ENCODE measurements at places on chromosomes 4 and X.

DNA sequence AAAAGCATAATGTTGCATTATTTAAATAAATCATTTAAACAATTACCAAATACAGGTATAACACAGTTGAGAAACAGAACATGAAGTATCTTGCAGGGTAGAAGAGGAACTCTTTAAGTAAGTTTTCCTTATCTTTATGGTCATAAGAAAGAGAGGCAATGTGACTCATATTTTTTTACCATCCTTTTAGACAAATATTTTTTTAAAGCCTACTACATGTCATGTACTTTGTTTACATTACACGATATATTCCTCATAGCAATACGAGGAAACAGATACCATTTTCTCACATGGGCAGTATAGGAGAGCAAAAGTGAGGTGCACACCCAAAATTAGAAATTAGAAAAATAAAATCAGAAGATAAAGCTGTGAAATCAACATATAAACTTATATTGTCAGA lies 49.3 kb upstream of the EPHA5 start:
- DNase-seq = no peak

GRCh38 chrX:1425381-1425780 lies 27.3 kb downstream of the ASMTL start:
- DNase-seq = no peak

DNA sequence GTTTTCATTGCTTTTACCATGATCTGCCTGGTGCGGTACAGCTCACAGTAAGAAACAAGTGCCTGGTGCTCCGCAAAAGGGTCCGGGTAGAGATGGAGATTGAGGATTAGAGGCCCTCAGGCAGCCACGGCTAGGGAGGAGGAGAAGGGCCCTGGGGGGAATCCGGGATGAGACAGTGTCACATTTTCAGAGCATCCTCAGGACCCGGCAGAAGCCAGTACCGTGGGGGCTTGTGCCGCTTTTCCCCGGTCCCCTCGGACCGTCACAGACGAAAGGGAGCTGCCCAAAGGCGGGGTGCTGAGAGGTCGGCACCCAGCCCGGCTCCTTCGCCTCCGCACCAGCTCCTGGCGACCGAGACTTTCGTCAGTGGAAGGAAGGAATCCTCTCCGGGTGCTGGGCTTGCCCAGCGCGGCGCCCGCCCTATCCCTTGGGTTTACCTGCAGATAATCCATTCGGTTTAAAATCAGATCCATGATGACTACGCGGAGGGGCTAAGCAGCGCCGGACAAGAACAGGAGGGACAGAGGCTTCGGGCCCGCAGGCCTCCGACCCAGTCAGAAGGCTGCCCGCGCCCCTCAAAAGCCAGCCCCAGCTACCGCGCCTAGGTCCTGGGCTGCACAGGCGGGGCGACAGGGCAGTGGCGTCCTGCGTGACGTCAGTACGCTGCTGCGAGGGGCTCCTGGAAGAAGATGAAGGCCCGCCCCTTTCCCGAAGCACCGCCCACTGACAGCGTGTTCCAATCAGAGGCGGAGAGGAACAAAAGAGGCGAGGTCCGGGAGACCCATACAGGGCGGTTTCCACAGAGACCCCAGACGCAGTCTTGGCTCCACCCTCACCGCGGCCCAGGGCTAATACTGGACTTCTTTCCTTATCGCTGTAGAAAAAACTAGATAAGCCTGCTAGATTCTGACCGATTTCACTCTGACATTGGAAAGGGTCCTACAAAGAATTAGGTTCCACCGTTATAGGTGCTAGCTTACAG lies at the start of gene BBS7:
BBS7 (minus strand) TSS at position 634 of the 982 bp plus-strand sequence; CDS start at position 473, 161 bp downstream.
- DNase-seq = peak; percentile 85

DNA sequence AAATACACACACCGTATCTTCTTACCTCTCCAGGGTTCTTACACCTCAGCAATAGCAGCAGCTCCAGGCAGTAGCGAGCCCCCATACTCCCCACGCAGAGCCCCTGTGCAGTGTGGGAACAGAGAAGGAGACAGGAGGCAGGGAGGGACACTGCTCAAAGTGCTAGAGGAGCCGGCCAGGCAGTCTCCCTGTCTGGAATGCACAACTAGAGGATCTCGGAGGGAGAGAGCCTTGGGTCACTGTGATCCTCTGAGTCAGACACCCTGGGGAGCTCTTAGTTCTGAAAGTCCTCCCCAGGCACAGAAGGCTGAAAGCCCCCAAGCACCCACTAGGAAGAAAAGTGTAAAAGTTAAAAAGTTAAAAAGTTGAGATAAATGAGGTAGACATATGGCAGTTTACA lies 16.0 kb downstream of the AMELX start:
- DNase-seq = no peak

GRCh38 chrX:19659929-19660328 lies 144.6 kb upstream of the MAP3K15 start:
- DNase-seq = no peak

DNA sequence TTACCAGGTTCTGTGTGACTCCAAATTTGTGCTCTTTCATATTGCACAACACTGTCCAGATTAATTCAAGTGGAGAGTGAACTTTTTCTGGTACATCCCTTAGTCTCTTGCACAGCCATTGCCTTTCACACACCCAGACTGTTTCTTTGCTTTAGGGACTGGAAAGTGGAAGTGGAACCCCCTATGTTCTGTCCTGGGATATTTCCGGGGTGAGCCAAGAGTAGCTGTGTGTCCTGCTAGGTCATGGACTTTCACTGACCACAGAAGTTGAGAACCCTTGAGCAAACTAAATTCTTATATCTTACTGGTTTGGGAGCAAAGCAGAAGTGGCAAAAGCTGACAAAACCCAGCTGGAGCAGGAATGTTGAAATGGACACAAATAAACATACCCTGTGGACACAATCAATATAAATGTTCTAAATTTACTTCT lies 10.3 kb upstream of the VSIG4 start:
- no peak for DNase-seq

DNA sequence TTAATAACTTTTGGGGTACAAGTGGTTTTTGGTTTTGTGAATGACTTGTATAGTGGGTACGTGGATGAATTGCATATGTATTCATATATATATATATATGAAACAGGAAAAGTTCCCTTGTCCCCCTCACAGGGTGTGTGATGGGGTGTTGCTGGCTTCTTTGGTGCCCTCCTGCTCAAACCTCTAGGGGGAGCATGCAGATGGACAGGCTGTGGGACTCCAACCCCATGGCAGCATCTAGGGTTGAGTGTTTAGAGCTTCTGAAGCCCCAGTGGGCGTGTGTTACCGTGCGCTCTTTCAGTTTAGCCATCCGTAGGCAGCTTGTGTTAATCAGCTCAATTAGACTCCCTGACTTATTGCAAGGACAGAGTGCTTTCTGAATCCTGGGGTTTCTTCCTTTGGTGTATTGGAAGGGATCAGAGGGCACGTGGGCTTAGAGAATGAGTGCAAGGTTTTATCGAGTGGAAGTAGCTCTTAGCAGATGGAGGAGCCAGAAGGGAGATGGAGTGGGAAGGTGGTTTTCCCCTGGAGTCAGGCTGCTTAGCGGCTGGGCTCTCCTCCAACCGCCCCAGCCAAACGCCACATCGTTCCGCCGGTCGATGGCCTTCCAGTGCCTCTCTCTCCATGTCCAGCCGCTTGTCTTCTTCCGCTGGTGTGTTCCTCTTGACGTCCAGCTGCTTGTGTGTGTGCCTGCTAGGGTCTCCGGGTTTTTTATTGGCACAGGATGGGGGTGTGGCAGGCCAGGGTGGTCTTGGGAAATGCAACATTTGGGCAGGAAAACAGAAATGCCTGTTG lies 674.4 kb upstream of the LCORL start:
- DNase-seq = no peak

DNA sequence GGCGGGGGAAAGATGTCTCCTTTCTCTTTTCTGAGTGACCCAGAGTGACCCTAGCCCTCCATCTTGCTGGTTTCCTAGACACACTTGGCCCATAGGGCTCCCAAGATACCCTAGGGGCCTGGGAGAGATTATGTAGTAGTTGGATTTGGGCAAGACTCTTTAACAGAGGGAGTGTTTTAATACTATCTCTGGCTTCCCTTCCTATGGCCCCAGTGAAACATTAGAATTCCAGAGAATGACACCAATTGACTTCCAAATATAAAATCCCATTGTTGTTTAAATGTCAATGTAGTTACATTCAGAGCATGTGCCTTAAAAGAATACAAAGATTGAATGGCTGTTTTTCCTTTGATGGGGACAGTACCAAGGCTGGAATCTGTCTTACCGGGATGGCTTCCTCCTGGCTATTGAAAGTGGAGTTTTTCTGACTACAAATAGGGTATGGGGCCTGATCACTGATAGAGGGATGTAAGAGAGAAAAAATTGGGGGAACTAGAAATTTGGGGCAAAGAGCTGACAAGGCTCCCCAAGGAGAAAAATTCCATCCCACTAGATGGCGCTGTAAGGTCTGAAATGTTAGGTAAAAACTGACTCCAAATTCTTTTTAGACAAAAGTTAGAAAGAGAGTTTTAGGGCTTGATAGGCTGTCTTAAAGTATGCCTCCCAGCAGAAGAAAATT lies 10.7 kb downstream of the TENT5D start:
- DNase-seq = no peak

DNA sequence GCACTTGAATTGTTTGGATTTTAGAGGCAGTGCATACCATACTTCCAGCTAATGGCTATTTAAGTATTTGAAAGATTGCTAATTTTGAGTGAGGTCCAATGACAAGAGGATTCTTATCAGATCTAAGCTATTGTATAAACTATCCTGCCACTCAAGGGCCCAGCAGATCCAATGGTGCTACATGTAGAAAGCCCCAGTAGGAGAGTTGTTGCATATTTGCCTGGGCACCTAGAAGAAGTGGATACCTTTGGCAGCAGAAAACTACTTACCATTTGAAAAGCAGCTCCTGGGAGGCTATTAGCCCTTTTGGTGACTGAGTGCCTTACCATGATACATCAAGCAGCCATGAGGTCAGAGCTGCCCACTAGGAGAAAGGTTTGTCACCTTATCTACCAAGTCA lies 447.3 kb downstream of the C4orf33 start:
- no peak for DNase-seq

GRCh38 chrX:12953420-12953819 lies 21.5 kb upstream of the TMSB4X start:
- no peak for DNase-seq

- no peak for DNase-seq
Measured at GRCh38 chr4:28675582-28675981, 1814.9 kb downstream of the STIM2 start.

GRCh38 chr4:148926276-148927260 lies 484.4 kb upstream of the NR3C2 start:
- no peak for DNase-seq

DNA sequence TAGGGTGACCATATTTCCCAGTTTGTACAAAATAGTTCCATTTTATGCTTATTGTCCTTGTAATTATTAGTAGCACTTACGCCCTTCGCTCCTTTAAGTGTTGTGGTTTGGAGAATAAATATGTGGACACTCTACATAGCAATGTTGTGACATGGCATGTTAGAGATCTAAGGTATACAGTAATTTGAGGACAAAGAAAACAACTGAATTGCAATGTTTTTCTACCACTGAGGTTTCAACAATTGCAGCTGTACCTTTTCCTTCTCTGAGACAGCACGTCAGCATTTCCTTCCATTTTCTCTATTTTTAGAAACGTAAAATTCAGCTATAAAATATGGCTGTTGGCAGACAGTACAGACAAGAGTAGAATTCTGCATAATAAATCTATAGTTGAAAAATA lies 323.1 kb downstream of the MAPK10 start:
- no peak for DNase-seq

GRCh38 chr4:44553180-44553579 lies 98.2 kb downstream of the YIPF7 start:
- no peak for DNase-seq

- DNase-seq = no peak
Measured at GRCh38 chrX:149129767-149130166, 375.3 kb downstream of the IDS start.

- no peak for DNase-seq
Measured at GRCh38 chr4:24662056-24662455, 77.7 kb upstream of the DHX15 start.

DNA sequence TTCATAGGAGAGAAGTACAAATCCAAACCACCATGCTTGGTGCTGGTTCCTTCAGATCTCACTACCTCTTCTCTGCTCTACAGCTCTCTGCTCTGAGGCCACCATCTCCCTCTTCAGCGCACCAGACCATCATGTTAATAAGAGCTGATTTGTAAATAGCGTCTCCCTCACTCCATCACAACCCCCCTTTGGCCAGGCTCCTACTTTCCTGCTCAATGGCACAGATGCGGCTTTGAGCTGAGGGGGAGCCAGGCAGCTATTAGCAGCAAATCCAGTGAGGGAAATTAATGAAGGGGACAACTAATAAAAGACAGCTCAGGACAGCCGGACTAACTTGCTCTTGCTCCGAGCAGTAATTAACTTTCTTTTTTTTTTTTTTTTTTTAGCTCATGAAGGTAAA lies 13.1 kb downstream of the NEUROG2 start:
- DNase-seq = no peak

- DNase-seq = no peak
Measured at GRCh38 chr4:149166876-149167275, 648.8 kb downstream of the IQCM start.

DNA sequence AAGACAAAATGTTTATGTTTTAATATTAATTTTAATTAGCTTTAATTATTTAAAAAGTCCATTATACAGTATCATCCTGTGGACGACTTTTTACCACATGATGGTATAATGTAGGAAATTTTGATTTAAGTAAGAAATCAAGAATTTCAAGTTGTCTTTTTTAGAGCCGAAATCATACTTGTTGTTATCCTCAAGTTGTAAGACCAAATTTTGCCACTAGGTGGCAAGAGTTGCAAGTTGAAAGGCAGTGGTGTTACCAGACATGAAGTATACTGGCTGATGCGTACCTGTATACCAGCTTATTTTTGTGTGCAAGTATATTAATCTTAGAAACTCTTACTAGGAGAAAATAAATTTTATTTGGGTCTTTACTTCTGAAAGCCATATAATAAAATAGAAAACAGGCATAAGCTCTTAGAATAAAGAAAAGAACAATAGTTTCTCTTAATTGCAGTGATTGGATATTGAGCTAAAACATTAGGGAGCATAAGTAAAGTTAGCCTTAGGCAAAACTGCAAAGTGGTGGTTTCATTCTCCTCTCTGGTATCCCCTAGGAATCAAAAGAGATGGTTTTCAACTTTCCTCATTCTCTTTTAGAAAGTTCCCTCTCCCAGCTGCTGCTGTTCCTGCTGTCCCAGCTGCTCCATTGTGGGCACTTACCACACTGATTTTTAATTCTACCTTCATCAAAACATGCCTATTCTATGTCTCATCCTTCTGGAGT lies 118.0 kb upstream of the WDFY3 start:
- DNase-seq = no peak

DNA sequence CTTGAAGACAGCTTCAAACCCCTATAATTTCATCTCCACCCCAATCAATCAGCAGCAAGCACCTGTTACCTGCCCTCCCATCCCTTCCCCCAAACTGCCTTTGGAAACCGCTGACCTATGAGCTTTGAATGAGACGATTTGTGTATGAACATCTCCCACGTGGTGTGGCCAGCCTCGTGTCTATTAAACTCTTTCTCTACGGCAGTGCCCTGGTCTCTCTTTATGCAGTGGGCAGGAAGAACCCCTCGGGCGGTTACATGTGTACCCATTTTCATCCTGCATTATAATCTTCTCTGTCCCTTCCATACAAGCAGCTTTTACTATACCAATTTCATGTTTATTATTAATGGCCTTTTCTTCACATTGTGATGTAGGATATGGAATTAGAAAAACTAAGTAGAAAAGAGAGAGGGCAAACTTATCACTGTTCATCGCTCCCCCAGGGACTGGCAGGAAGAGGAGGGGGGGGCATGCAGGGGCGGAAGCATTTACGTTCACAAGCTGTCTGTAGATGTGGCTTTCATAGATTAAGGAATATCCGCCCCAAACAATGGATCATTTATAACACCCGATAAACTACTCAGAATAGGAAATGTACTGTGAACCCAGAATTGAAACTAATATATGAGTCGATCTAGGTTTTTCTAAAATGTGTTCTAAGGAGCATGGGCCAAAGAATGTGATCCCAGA lies 95.5 kb upstream of the ZNF518B start:
- DNase-seq = no peak
